Activated CD4-positive, CD25-positive, alpha-beta regulatory T cell treated with anti-CD3 and anti-CD28 coated beads, Interleukin-2, amount 50 U/mL, for 24 hours (primary cell): ENCODE measurements at places on chromosomes 3 and 15.

- ATAC-seq, result no peak
These were observed 112.9 kb downstream of the CORO2B start for GRCh38 chr15:68691705-68692104.

DNA sequence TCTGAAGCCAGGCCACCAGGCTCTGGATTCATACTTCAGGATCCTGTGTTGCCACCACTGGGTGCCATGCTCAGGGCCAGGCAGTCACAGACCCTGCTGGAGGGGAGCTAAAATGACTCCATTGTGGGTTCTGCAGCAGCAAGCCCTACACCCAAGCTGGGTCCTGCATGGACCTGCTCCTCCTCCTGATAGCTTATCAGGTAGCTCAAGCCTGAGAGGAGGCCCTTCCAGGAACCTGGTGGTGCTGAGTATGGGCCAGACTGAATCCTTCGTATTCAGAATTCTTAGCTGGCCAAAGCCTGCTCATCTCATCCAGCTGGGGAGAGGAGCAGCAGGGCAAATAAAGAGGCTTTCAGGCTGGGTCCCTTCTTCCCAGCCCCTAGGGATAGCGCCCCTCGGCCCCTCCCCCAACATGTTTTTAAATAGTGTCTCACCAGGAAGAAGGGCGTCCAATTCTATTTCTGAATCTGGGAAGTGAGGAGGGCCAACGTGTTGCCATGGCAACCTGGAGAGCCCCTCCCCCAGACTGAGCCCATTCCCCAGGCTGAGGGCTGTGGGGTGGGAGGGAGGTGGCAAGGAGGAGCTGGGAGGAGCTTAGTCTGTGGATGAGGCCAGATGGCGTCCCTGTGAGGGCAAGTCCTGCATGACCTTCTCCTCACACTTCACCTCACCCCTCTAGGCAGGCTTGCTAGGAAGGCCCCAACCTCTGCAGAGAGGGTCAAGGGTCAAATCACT, 11.0 kb upstream of the CAMKV start:
- no peak for ATAC-seq

DNA sequence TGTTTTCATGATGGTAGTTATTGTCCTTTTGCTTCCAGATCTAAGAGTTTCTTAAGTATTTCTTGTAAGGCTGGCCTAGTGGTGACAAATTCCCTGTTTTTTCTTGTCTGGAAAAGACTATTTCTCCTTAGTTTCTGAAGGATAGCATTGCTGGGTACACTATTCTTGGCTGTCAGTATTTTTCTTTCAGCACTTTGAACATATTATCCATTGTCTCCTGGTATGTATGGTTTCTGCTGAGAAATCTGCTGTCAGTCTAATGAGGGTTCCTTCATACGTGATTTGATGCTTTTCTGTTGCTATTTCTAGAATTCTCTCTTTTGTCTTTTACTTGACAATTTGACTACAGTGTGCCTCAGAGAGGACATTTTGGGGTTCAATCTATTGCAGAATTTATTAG, 134.3 kb downstream of the CGGBP1 start:
- no peak for ATAC-seq

- no peak for ATAC-seq
These were observed 4.8 kb upstream of the FBXW12 start for GRCh38 chr3:48367201-48367600.

- no peak for ATAC-seq
These were observed 35.3 kb downstream of the TSPAN3 start for GRCh38 chr15:77035584-77035983.

DNA sequence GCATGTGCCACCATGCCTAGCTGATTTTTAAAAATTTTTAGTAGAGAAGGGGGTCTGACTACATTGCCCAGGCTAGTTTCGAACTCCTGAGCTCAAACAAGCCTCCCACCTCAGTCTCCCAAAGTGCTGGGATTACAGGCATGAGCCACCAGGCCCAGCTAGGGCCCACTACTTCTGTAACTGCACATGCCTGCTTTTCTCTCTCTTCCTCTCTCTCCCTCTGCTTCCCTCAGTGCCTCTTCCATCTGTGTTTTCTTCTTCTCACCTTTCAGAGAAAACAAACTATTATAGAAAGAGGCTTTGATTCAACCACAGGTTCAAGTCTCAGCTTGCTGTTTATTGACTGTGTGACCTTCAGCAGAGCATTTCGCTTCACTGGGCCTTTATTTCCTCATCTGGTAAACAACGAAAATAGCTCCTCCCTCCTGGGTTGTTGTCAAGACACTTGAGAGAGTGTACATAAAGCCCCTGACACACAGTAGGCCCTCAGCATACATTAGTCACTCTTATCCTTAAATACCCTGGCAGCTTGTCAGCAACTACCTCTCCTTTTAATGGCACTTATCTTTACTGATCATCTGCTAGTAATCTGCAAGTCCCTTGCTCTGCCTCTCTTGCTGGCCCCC, 10.2 kb downstream of the TADA3 start:
- no peak for ATAC-seq

DNA sequence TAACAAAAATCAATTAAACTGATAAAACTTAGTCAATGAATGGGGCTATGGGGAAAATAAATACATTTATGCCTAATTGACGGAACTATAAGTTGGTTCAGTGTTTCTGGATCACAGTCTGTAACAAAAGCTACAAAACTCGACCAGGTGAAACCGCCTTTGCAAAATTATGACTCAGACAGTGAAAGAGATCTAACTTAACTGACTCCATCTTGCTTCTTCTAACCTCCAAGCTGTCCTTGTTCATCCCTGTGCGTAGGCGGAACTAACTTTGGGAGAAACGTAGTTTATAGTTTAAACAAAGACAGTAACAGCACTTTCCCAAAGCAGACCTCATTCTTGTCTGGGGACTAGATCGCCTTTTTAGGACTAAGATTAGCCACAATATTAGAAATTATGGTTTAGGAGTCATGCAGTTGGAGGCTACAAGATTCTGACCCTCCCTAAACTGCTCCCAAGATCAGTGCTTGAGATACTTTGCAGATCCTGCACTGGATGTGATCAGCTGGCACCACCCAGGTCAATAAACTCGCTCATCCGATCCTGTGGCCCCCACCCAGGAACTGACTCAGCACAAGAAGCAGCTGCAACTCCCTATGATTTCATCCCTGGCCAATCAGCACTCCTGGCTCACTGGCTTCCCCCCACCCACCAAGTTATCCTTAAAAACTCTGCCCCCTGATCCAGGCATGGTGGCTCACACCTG, 7.2 kb upstream of the MFGE8 start:
- ATAC-seq, result no peak

DNA sequence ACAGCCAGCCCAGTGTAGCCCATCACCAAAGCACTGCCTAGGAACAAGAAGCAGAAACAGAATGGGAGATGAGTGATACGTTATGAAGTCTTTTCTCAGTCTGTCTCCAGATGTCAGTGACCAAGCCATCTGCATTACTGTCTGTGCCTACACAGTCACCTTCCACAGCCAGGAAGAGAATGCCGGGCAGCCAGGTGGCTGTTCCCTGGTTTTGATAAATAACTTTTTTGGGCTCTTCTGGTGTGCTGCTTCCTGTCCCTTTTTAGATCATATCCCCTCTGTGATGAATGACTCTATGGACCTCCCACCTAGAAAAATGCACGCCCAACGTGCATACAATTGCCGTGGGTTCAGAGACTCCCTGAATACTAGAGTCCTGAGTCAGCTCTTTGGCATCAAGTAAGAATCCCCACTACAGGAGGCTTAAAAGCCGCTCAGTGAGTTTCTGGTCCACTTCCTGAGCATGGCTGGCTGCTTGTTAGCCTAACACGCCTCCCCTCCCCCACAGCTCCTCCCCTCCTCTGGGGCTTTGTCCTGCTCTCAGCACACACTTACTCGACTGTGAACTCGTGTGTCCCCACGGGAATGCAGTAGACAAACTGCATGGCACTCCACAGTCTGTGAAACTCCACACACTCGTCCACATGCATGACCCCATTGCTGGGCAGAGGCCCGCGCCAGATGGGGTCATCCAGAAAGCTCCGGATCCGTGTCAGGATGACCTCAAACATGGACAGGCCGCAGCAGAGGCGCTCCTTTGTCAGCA, 34.7 kb downstream of the NIPA2 start:
- no peak for ATAC-seq

DNA sequence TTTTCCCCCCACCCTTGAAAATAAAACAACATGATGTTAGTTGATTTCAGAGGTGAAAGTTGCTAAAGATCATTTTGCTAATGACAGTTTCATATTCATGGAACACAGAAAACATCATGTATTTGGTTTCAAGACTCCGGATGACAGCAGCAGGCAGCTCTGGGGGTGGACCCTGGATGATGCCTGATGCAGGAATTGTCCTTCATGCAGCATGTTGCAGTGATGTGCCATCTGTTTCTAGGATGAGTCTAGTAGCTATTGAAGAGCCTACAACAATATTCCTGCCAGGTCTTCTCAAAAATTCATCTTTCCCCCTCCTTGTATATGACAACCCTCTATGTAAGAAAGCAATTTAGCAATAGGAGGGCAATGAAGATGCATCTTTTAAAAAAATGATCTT, 108.3 kb downstream of the SV2B start:
- ATAC-seq, result no peak

GRCh38 chr3:69368129-69368741, 17.7 kb downstream of the FRMD4B start:
- peak; percentile 51 for ATAC-seq

DNA sequence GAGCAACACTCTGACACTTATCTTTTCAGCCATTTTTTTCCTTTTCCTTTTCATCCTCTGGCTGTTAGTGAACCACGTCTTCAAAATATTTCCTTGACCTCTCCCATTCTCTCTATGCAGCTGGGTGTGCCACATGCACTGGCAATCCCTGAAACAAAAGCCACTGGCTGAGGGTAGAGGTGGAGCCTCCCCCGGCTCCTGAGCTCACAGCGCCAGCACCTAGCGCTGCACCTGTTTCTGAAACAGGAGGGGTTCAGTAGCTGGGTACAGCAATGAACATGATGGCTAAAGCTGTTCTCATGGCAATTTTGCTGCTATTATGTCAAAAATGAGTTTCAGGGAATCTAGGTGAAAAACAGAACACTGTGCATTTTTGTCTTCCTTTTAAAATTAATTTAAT, 314.7 kb upstream of the ATP10A start:
- no peak for ATAC-seq

GRCh38 chr15:39317225-39317624, 263.7 kb upstream of the THBS1 start:
- ATAC-seq, result no peak

DNA sequence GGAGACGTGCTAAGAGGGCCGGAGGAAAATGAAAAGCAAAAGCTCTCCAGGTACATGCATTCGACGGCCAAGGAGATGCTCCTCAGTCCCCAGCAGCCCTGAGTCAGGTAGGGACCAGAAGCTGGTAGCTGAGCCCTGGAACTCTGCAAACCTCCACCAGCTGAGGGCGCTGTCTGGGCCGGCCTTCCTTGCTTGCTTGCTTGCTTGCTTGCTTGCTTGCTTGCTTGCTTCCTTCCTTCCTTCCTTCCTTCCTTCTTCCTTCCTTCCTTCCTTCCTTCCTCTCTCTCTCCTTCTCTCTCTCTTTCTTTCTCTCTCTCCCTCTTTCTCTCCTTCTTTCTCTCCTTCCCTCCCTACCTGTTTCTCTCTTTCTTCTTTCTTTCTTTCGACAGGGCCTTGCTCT, 94.6 kb upstream of the RASGRF1 start:
- ATAC-seq, result no peak

DNA sequence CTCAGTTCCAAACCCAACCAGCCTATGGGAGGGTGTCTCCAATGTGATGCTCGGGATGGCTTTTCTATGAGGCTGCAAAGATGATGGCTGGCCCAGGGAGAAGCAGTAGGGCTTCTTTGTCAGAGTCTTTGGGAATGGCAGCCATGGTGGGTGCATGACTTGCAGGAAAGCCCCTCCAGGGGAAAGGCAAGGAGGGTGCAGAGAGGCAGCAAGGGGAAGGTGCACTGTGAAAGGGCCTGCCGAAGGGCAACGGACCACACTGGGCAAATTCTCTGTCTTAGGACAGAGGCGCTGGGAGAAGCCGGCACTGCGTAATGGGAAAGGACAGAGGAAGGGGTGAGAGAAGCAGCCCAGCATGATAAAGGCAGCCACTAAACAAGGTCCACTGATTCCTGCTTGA, 302.8 kb upstream of the LYSMD4 start:
- ATAC-seq, result no peak

GRCh38 chr3:46537779-46538178, 28.3 kb downstream of the LRRC2 start:
- ATAC-seq, result no peak

DNA sequence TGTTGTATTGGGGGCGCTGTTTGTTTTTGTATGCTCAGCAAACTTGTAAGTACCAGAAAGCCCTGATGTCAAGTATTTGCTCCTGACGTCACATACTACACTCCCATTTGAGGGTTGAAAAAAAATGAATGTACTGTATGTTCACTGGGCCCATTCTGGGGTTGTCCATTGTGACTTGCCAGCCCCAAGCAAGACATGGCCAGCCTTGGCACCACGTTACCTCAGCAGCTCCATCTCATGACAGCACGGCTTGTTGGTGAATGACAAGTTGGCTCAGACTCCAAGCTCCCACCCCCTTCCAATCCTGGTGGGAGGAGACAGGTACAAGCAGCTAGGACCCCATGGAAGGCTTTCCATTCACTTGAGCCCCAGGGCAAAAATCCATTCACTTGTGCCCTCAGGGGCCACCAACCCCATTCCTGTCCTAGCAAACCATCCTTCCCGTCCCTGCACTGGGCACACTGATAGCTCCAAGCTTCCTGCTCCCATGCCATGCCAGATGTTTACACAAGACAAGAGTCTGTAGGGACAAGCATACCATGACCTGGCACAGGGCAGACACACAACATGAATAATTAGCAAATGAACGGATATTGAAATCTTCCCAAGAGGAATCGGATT, 1.6 kb downstream of the PHGR1 start:
- ATAC-seq, result no peak

DNA sequence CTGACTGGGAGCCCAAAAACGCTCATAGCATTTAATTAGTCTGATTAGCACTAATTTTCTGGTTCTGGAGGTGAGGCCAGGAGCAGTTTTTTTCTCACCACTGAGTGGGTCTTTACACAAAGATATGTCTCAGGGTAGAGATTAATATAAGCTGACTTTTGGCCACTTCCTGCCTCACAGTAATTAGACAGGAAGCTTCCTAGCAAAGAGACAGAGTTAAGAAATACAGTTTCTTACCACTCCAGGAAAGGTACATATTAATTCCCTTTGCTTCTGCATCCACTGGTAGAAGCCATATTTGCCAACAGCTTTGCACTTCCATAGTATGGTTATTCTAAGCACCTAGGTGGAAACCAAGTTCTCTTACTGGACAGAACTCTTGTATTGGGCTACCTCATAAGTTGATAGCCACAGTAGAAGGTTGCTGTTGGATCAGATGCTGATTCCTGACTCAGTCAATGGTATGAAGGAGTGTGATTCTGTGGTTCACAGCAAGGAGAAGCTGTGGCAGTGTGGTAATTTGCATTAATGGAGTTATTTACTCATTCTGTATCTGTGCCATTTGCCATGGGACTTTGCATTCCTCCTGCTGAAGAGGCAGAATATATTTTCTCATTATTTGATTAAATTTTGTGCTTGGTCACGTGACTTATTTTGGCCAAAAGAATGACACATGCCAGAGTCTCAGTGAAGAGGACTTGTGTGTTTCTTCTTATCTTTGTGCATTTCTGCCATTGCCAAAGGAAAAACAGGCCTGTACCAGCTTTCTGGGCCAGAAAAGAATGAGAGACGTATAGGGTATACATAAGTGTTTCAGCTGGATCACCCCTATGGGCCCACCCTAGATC, 17.5 kb upstream of the ZBTB20 start:
- no peak for ATAC-seq
